ENCODE measurements at places on chromosomes 4 and X.

GRCh38 chrX:54248309-54248708 lies 65.3 kb upstream of the FAM120C start:
- DNase-seq: no peak

DNA sequence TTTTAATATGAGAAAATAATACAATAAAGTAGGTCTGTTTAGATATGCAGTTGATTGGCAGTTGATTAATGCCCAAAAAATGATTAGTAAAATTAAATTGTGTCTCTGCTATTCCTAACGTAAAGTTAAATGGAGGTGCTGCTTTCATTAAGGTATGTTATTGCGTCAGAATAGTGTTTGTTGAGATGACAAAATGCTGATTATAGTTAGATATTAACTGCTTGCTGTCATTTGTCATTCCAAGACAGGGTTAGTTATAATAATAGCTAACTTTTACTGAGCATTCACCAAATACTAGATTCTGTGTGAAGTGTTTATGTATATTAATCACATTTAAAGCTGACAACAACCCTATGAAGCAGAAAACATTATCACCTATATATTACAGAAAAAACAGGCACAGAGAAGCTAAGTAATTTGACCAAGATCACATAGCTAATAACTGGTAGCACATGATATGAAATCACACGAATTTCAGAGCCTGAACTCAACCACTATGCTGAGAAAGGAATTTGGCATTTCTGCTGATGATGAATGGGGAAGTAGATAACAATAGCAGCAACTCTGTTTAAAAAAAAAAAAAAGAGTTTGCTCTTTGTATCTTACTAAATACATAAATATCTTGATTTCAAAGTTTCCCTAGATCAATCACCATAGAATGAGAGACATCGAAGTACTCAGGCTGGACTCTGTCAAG lies 59.7 kb upstream of the WDR44 start:
- no peak for DNase-seq

GRCh38 chrX:108126661-108127060 lies 35.1 kb downstream of the ATG4A start:
- DNase-seq: no peak

GRCh38 chr4:19774690-19775256 lies 476.9 kb upstream of the SLIT2 start:
- DNase-seq: no peak

DNA sequence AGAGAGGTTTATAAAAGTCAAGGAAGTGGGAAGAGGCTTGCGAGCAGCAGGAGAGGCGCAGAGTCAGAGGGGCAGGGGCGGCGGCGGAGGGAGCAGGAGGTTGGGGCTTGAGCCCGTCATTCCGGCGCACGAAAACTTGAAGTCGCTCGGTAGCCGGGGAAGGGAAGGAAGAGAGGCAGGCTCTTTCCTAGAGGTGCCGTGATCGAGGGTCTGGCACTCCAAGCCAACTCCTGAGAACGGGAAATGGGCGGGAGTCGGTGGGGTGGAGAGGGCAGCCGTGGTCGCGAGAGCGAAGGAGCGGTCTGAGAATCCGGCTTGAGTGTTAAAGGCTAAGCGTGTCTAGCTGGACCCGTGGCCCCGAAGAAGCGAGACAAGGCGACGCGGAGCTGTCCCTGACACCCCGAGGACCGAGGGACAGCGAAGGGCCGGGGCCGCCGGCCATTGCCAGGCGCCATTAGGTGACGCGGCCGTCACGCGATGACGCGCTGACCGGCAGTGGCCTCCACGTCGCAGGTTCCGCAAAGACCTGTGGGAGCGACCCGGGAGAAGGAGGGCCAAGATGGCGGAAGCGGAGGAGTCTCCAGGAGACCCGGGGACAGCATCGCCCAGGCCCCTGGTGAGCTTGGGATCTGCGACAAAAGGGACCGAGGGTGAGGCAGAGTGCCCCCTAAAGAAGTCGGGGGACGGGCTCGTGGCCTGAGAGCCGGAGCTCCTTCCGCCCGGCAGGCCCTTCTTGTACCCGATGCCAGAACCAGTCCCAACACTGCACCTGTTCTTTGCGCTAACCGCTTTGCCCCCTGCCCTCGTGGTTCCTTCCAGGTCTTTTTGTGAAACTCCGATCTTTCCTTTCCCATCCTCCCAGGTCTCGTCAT lies at the start of gene YIPF6:
YIPF6 (plus strand) TSS at position 544 of the 872 bp plus-strand sequence; CDS start at position 560, 16 bp downstream.
- peak; percentile 34 for DNase-seq

DNA sequence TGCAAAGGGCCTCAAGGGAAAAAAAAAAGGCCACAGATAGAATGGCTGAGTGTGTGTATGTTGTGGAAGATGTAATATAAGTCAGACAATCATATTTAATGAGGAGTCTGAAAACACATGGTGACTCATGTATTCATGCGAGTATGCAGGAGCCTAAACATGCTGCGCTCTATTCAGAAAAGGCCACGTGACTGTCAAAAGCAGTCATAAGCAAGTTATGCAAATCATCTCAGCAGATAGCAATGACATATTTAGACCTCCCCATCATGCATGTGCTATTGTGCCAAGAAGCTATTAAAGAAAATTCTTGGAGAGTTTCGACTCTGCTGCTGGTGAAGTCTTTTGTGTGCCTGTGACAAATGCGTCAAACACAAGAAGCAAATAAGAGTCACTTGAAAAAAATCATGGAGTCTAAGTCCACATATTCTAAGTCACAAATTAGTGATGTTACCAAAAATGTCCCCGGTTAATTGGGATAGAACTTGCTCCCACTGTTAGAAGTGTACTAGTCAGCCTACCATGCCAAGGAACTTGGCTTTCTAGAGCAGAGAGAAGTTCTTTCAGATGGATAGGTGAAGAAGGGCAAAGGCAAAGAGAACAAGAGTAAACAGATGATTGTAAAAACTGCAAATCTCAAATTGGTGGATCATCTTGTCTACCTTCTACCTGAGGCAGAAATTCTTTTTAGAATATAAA lies 5.0 kb downstream of the LNX1 start:
- DNase-seq: no peak

DNA sequence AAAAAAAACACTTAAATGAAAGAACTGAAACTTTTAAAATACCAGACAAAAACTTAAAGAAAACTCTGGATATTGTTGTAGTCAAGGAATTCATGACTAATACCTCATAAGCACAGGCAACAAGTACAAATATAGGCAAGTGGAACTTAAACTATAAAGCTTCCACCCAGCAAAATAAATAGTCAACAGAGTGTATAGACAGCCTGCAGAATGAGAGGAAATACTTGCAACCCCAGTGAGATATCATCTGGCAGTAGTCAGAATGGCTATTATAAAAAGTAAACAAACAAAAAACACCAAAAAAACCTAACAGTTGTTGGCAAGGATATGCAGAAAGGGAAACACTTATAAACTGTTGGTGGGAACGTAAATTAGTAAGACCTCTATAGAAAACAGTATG lies 9.6 kb upstream of the RPS6KA6 start:
- no peak for DNase-seq

DNA sequence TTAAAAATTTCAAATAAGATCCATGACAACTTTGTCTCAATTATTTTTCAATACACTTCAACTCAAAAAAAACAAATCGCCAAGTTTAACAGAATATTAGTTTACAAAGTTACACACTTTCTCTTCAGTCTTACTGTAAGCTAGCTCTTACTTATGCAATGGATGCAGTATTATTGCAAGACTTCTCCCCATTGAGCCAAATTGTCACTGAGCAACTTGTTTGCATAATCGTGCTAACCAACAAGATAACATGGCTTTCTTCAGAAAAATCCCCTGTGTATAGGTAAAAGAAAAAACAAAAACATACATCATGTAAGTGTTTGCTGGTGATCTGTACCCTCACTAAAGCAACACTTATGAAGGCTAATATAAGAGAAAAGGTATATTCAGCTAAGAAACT lies 18.9 kb downstream of the DNAJB14 start:
- DNase-seq: no peak

GRCh38 chr4:138158746-138159297 lies 83.3 kb downstream of the SLC7A11 start:
- DNase-seq: no peak

- DNase-seq: no peak
These were observed 1040.7 kb downstream of the RAPGEF2 start for GRCh38 chr4:160143574-160143973.

DNA sequence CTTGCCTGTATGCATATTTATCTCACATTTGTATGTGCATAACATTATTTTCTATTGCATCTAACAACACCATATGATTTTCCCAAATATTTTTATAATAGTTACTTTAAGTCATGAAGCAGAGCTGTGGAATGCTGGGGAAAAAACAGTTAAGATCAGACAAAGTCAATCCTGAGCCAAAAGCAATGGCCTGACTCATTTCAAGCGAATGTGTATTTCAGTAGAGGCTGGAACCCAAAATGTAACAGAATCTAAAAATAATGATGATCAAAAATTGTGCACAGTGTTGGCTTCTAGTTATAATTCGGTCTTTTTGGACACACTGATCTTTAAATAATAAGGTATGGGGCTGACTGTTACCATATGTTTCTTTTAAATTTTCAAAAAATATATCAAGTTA lies 516.2 kb upstream of the ADGRL3 start:
- DNase-seq: no peak

DNA sequence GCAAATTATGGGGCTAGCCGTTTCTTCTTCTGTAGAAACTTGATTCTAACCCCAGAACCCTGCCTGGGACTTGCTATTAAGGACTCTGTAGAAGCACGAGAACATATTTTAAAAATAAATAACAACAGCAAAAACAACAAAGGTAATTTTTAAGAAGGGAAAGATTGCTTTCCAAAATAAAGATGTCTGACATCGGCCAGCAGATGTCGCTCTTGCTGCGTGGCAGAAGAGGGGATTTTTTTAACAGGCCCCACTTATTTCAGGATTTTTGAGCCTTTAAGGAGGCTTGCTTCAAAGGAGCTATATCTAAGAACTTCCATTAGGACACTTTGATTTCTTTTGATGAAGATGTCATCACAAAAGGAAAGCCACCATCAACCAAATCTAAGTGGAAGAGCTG lies 62.8 kb upstream of the EGFL6 start:
- DNase-seq: no peak

GRCh38 chrX:123422875-123423274 lies 238.8 kb downstream of the GRIA3 start:
- DNase-seq: no peak

DNA sequence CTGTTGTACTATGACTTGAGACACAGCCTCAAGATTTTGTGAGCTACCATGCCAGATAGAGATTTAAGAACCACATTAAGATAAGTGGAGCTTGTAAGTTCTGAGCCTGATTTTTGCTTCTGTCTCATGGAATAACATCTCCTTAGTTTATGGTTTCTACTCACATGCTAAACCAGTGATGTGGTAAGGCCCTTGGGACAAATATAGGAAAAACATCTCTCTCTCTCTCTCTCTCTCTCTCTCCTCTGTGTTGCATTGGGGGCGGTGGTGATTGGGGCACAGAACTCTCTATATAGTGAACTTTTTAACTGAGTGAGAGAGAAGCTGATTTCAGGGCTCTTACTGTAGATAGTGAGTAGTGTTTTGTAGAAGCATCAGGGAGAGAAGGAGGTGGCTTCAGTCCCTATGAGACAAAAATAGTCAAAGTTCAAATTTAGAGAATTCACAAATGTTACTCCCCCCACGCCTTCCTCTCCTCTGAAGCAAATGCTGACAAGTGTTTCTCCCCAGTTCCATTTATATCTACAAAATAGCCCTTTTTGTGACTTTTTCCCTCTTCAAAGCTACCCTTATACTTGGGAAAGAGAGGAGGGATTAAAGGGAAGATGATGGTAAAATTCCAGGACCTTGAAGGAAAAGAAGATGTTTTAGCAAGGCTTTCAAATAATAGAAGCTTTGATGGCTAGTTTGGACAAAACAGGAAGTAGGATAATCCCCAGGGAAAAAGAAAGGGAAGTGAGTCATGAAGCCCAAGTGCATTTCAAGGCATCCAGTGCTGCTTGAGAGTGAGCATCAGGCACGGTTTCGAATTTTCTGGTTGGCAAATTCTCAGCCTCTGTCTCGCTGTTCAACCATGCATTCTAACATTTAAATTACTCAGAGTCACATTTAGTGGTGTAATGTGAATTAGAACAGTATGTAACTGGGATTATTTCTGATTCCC lies 134.3 kb upstream of the AP1S2 start:
- no peak for DNase-seq

DNA sequence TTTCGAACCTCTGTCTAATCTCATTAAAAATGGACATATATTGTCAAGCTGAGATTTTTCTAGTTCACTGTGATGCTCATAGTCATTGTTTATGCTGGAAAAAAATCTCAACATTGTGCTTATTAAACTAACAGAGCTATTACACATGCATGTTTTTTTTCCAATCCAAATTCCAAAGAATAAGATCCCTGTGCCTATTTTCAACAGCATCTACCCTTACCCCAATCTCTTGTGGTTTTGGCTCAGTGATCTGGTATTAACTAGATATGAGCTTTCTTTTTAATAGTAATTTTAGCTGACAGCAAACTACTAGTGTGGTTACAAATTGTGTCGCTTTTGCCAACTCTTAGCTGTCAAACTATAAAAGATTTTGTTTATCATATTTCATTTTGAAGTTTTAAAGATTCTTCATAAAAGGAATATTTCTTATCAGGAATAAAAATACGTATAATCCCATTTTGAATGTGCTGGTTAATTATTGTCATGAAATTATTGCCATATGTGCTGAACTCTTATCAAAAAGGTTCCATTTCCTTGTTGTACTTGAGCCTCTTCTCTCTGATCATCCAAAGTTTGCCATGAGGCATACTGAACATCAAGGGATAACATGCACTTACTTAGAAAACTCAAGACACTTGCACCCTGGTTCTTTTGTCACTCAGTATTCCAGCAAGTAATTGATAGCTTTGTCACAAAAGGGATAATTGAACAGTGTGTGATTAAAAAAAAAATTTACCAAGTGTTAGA lies 241.2 kb downstream of the ARHGAP24 start:
- DNase-seq: no peak

- no peak for DNase-seq
These were observed 593.2 kb downstream of the ZNF674 start for GRCh38 chrX:45952030-45952429.

DNA sequence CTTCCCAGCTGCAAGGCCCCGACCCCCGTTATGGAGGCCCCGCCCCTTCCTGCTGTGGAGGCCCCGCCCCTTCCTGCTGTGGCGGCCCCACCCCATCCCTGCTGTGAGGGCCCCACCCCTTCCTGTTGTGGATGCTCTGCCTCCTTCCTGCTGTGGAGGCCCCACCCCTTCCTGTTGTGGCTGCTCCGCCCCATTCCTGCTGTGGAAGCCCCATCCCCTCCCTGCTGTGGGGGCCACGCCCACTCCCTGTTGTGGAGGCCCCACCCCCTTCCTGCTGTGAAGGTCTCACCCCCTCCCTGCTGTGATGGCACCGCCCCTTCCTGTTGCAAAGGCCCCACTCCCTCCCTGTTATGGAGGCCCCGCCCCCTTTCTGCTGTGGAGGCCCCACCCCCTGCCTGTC lies 104.9 kb upstream of the PSAPL1 start:
- DNase-seq: no peak

DNA sequence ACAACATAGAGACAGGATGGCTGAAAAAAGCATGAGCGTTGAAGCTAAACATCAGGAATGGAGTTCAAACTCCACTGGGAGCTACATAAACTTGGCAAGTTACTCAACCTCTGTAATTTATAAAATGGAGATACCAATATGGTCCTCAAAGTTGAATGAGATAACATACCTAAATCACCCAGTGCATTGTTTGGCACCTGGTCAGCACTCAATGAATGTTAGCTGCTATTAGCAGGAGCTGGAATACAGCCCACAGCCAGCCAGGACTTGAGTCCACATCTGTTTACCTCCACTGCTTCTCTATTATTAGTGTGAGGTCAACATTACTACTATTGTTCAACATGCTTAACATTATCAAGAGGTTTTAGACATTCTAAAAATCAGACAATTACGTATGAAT lies 97.9 kb downstream of the NR3C2 start:
- no peak for DNase-seq
